ENCODE measurements at places on chromosomes 4 and X.

- DNase-seq, result no peak
Observed at GRCh38 chrX:2609431-2610238, 81.5 kb upstream of the CD99 start.

GRCh38 chr4:29307256-29307655 lies 1412.9 kb upstream of the PCDH7 start:
- no peak for DNase-seq

GRCh38 chrX:17361620-17362019 lies 13.4 kb upstream of the NHS start:
- DNase-seq, result no peak

DNA sequence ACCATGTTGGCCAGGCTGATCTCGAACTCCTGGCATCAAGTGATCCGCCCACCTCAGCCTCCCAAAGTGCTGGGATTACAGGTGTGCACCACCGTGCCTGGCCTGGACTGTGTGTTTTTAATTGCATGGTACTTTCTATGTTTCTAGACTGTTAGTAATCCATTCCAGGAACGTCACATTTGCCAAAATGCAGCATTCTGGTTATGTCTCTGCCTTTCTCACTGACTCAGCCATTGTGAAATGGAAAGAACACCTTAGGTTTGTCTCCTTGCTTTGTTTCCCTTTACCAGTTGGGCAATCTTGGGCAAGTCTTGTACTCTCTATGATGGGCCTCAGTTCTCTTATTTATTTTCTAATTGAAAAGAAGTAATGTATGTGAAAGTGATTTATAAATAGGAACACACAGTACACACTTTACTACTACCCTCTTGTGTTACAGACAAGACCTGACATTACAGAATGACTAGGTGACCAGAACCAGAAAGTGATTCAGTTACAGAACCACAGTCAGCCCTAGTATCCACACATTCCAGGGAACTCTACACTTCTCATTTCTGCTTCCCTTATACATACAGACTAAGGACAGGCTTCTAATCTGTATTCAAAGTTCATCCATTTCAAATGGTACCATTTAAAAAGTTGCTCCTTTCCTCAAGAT lies 187.1 kb downstream of the MGST2 start:
- DNase-seq, result no peak

GRCh38 chr4:184100297-184100885 lies 117.3 kb downstream of the ENPP6 start:
- no peak for DNase-seq

DNA sequence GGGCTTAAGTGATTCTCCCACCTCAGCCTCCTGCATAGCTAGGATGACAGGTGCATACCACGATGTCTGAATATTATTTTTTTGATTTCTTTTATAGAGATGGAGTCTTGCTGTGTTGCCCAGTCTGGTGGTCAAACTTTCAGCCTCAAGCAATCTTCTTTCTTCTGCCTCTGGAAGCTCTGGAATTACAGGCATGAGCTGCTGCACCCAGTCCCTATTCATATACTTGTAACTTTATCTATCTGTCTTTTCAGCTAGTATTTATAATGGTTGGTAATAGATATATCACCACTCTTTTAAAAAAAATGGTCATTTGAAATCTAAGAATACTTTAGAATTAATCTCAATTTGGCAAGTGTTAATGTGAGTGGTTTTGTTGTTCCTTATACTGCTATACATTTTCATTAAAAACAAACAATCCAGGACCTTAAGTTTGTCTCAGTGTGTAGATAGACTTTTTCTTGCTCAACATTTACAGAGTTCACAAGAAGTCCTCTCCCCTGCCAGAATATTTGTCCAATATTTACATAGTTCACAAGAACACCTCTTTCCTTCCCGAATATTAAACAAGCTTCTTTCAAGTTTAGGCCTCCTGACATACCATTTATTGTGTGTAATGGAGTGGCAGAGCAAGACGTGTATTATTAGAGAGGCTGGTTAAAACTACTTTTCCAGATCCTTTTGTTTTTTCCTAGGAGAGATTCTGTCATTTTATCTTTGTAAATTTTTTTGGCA lies 1197.4 kb upstream of the ADGRL3 start:
- no peak for DNase-seq

GRCh38 chrX:68147848-68148247 lies 285.4 kb downstream of the OPHN1 start:
- DNase-seq, result no peak

DNA sequence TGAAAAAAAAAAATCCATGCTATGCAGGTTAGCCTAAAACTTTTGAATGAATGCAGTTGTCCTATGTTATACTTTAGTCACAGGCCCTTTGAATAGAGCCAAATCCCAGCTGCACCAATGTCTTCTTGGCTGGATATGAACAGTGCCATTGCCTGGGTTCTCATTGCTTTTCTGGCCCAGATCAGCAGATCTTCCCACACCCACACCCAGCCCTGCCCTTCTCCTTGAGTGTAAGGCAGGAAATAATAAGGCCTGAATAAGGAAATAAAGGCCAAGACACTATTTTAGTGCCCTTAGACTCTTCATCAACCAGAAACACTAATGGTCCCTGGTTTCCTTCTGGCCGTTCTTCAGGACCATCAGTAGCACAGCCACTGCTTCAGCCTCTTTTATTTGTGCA lies 66.6 kb downstream of the USP38 start:
- no peak for DNase-seq

- DNase-seq, result no peak
Observed at GRCh38 chr4:138938366-138938690, 77.3 kb upstream of the NOCT start.

- no peak for DNase-seq
Observed at GRCh38 chr4:12519426-12519825, 964.7 kb downstream of the RAB28 start.

- DNase-seq, result no peak
Observed at GRCh38 chr4:8058031-8058479, 100.6 kb downstream of the ABLIM2 start.

- DNase-seq, result no peak
Observed at GRCh38 chr4:16233569-16234177, 7.4 kb upstream of the TAPT1 start.
